ENCODE measurements at places on chromosomes 12 and 14.

DNA sequence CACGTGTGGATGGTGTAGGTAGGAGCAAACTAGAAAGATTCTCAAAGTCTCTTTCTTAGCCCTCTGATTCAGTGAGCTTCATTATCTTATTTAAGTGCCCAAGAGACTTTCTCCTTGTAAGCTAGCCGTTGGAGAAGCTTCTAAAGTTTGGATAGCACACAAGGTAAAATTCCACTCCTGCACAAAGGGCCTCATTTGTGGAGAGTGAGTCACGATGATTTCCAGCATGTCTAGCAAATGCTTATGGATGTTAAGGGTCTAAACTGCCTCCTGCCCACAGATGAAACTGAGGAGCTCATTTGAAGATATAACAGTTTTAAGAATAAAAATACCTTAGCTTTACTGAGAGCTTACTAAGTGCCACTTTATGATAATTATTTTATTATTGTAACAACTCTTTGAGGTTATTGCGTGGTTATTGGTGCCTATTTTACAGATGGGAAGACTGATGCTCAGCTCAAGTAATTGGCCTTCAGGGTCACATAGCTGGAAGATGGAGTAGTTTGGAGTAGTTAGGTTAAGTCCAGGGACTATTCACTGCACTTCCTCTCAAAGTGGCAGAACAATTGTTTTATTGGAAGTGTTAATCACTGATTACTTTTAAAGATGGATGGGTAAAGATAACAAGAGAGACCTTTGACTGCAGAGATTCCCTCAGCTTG is 78.7 kb upstream of the HIF1A start:
- DNase-seq, result no peak

GRCh38 chr14:68939893-68940613 is 39.0 kb downstream of the ACTN1 start:
- no peak for DNase-seq

- peak; percentile 16 for DNase-seq
Observed at GRCh38 chr12:85424581-85425348, 144.7 kb downstream of the ALX1 start.

DNA sequence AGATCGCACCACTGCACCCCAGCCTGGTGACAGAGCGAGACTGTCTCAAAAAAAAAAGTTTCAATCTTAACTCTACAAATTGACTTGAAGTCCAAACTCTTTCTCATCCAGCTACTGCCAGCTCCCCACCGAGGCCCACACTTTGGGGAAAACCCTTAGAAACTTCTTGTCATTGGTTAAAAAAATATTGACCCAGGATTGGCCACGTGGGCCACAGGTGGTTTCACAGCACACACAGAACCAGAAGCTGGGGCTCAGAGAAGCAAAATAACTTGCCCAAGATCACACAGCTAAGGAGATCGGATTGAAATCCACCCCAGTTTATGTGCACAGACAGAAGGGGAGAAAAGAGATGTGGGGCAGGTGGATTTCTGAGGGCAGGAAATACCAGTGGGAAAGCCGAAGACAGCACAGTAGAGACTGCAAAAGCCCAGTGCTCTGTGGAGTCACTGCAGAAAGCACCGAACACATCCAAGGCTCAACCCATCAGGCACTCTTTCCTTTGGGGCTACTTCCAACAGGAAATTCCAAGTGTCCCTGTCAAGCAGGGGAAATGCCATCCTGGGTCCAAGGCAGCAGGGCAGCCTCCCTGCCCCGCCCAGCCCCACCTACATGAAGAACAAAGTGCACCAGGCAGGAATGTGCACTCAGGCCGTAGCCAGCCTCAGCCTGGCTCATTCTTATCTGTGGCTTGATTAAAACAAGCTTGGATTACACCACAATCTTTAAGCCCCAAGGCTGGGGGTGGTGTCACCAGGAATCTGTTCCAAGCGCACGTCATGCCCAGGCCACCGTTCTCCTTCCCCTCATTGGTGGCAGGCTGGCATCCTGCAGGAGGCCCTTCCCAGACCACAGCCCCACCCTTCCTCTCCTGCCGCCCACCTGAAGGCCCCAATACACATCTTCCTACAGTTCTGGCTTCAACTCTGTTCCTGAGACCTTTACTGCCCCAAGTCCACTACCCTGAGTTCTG is 72.5 kb downstream of the ITPK1 start:
- DNase-seq, result no peak

DNA sequence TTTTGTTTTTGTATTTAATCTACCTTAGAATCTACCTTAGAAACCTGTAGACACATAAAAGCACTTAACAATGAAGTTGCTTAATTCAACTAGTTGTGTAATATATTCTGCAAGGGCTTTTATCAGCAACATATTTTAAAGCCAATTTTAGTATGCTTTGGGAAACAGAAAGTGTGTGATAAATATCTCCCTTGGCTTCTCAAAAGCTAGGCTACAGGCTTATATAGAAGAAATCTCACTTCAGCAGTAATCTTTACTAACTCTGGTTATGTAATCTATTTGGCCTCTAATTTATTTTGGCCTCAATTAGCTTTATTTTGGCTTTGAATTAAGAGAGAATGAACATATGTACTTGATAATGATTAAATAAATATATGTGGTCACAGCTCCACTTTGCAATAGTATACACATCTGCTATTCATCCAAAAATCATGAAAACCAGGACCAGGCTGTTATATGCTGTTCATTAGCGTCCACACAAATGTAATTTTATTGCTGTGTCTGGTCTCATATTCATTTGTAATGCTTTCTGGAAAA is 37.2 kb downstream of the LRP6 start:
- DNase-seq, result no peak

DNA sequence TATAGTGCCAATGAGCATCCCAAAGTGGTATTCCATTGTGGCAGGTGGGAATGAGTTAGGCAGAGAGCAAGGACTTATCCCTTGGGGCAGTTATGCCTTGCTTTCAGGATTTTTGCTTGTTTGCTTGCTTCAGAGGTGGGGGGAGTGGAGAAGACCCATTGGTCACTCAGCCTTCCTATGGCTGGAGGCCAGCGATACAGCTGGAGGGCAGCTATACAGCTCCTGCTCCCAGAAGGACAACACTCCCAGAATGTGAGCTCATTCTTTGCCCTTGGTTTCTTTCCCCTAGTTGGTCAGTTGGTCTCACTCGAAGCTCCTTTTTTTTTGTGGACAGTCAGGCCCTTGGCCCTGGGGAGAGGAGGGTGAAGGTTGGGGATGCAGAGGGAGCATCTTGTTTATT is 14.5 kb downstream of the KRT83 start:
- no peak for DNase-seq

GRCh38 chr12:89752341-89752740 is 43.7 kb upstream of the ATP2B1 start:
- no peak for DNase-seq

- DNase-seq, result no peak
Observed at GRCh38 chr14:95496111-95496681, 20.3 kb downstream of the SYNE3 start.

GRCh38 chr12:18979401-18980126 is 150.0 kb upstream of the PLEKHA5 start:
- no peak for DNase-seq

DNA sequence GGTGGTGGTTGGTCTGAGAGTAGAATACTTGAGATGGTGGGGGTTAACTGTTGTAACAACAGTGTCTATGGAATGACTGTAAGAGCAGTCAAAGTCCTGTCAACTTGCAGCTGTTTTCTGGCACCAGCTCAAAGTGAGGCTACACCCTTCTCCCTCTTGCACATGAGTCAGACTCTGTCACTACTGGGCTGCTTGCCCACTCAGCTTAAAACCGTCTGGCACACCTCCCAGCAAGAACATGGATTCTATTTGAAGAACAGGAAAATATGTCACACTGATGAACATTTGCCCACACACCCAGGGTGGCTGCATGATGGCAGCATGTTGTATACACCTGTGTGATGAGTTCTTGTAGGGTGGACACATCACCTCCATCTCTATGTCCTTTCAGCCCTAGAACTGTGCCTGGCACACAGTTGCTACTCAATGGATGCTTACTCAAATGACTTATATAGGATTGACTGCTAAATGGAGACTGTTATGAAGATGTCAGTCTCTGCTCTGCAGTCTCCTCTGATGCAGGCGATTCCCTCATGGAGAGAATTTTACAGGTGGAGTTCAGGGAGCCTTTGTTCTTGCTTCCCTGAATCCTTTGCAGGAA is 19.3 kb upstream of the SERPINA6 start:
- no peak for DNase-seq

DNA sequence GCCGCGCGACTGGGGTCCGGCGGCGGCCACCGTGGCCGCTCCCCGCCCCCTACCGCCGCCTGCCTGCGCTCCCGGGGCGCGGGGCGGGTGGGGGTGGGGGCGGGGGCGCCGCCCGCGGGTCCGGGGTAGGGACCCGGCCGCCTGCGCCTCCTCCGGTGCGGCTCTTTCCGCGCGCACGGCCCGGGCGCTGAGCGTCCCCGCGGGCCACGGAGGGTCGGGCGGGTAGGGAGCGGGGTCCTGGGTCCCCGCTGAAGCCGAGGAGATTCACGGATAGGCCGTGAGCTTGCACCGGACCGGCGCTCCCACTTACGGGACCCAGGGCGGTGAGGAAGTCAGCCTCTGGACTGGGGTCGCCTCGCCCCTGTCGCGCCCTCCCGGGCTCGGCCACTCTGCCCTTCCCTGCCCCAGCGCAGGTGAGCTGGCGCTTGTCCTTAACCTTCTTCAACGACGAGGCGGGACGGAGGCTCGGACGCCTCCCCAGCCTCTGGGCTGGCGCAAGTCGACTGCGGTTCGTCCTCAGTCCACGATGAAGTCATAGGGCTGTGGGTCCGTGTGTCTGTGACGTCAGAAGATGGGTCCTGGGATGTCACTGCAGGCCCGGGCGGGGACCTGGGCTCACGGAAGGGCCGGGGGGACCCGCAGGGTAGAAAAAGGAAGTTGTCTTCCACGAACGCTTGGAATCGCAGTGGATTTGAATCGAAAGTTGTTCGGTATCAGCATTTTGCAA is 514 bp downstream of the FBXO34 start:
- peak; percentile 41 for DNase-seq

DNA sequence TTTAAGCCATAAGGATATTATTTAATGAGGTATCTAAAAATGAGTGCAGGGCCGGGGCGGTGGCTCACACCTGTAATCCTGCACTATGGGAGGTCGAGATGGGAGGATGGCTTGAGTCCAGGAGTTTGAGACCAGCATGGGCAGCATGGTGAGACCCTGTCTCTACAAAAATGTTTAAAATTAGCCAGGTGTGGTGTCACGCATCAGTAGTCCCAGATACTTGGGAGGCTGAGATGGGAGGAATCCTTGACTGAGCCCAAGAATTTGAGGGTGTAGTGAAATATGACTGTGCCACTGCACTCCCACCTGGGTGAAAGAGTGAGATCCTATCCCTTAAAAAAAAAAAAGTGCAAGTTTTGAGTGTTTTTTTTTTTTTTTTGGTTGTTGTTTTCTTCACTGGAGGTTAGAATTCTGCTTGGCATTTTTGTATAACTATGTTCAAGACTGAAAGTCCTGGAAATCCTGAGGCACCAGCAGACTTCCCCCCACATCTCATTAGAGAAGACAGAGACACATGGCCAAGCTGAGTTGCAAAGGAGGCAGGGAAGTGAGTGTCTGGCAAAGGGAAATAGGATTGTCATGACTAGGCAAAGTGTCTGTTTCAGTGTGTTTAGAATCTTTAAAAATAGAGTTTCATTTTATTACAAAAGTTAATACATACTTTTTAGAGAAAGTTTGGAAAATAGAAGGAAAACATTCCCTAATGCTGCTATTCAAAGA is 53.5 kb upstream of the DUSP6 start:
- DNase-seq, result no peak

DNA sequence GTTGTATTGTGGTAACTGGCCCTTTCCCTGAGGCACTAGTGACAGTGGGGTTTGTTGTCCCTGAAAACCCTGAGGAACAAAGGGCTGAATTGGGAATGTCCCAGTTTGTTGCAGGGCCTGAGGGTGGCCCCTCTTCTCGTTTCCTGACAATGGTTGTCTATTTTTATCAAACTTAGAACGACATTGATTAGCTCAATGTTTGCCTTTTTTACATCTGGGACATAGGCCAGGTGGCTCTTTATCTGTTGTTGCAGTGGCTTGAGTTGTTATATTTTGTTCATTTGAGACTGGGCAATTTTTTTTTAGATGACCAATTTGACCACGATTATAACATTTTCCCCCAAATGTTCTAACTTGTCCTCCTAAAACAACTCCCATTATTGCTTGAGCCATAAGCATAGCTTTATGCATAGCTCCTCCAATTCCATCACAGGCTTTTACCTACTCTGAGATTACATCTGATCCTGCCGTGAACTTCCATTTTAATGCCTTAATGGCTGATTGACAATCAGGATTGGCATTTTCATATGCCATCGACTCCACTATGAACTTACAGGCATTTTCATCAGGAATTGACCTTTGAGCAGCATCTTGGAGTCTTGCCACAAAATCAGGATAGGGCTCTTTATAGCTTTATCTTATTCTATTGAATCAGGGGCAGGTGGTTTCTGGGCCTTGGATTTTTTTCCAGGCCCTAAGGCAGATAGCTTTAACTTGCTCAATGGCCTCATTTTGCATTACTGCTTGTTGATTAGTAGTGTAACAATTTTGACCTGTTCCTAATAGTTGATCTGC is 604.3 kb downstream of the ALG10 start:
- DNase-seq, result no peak

- DNase-seq, result no peak
Observed at GRCh38 chr12:71417181-71417580, 22.4 kb upstream of the LGR5 start.

GRCh38 chr12:43099691-43100163 is 452.3 kb downstream of the ADAMTS20 start:
- no peak for DNase-seq

Data from SIG-M5 (cell line).